ENCODE measurements at places on chromosomes 1 and 21.

- no peak for DNase-seq
Measured at GRCh38 chr1:13593511-13594131, 10.0 kb downstream of the PDPN start.

- DNase-seq = no peak
Measured at GRCh38 chr1:2934156-2934540, 87.1 kb upstream of the ACTRT2 start.

DNA sequence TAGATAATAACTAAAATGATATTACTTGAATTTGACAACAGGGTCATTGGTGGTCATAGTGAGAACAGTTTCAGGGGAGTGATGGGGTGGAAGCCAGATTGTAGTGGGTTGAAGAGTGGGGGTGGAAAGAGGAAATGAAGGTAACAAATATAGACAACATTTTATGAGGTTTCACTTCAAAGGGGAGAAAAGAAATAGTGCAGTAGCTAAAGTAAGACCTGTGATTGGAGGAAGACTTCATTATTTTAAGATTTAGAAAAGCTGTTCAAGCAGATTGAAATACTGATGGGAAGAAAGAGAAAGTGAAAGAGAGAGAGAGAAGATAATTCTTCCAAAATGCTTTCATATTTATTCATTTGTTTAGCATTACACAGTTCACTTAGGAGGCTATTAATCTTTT, 52.0 kb upstream of the KCNA3 start:
- no peak for DNase-seq

DNA sequence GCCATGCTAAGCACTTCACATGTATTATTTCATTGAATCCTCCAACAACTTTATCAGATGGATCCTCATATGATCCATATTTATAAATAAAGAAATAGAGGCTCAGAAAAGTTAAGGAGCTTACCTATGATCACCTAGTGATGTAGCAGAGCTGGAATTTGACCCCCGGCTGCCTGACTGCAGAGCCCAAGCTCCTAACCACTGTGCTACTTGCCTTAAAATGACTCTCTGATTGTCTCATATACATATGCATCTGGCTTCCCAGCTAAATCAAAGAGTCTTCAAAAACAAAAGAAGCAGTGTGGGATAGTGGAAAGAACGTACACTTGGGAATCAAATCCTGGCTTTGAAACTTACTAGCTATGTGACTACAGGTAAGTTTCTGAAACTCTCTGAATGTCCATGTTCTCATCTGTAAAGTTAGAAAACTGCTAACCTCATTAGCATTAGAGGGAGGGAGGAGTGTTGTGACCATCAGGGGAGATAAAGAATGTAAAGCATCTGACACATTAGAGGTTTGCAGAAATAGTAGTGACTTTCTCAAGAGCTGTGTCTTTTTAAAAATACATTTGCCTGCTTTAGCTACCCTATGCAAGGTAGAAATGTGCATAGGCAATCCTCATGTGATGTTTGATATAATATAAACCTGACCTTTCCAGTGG, 67.2 kb upstream of the BARHL2 start:
- no peak for DNase-seq

GRCh38 chr1:197103300-197103699, 36.2 kb upstream of the F13B start:
- DNase-seq = no peak

DNA sequence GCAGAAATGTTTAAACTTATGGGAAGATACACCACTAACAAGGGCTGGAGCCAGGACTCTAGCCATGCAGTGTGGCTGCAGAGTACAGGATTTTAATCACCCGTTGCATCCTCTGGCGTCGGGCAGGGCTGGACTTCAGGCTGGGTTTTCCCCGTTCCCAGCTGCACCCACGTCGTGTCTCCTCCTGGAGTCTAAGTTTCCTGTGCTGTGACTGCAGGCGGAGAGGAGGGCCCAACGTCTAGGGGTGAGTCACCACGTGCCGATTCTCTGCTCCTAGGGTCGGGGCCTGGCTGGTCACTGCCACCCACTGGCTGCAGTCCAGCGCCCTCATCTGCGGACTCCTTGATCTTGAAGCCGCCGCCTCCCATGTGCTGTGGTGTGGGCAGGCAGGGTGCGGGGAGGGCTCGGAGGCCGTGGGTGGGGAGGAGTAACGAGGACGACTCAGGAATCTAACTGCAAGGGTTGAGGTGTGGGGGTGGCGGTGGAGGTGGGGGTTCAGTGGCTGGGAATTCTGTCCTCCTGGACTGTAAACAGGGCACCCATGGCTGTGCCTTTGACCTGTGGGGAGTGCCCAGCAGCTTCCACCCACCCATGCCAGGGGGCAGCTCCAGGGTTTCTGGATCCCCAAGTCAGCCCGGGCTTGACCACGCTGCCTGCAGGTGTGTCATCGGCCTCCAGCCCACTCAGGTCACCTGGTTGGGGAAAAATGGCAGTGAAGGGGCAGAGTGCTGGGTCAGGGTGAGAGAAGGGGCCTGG, 77.8 kb downstream of the ALPL start:
- DNase-seq = no peak

DNA sequence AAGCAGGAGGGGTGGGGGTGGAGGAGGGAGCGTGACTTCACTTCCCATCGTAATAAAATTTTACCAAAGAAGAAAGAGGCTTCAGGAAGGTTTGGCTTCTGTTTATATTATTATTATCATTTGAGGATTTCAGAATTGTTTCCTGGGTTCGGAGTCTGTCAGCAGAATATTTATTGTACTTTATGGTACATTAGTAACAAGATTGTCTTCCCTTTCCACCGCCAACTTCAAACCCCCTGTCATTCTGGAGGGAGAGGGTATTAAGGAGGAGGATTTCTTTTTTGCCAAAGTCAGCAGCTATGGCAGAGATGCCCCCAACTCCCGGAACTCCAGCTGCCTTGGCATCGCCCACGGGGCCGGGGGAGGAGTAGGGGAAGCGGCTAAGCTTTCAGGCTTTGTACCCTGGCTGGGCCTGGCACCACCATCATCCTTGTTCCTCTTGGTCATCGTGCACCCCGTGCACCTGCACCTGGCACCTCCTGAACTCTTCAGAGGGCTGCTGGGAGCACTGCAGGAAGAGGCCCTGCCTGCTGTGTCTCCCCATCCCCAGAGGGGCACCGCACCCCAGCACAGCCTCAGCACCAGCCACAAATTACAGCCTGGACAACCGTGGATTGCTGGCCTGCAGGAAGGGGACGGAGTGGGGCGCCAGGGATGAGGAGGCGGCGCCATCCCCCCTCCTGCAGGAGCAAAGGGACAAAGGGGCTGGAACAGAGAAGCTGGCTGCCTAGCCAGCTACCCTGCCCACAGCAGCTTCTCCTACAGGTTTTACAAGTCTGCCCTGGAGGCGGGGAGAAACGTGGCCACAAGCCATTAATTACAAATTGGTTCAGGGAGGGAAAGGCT, 24.0 kb upstream of the PAX7 start:
- no peak for DNase-seq

All from Panc1 (cell line).